NCI-H187 (cell line): ENCODE measurements at places on chromosomes 2 and 18.

- DNase-seq: no peak
These were observed 60.6 kb upstream of the CD28 start for GRCh38 chr2:203645831-203646230.

DNA sequence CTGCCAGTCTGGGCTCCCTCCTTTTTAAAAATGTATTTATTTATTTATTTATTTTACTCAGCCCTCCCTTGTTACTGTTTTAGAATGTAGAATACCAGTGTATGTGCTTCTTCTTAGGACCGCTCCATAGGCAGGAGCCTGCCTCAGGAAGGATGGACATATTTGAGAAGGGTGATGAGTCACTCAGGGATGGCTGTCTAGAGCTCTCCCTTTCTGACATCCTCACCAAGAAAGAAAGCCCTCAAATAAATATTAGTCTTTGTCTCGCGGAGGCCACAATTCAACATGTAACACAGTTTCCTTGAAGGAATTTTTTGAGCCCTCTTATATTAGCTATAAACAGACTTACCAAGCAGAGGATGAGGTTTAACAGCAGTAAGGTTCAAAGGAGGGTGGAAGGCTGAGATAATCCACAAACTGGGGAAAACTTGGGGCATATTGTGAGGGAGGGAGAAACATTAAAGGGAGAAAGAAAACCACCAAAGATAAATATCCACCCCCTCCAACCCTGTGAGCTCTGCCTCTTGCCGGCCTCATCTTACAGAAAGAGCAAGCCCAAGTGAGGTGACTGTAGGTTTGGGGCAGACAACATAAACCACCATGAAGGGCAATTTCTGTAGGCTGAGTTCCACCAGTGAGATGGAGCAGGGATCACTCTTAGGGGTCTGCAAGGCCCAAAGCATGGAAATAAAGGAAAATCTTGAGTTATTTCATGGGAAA, 163.4 kb downstream of the LRRTM1 start:
- DNase-seq: no peak

GRCh38 chr2:78132391-78133370, 610.5 kb upstream of the LRRTM4 start:
- no peak for DNase-seq

- DNase-seq: no peak
These were observed 482.2 kb downstream of the SPAG16 start for GRCh38 chr2:213766465-213766901.

DNA sequence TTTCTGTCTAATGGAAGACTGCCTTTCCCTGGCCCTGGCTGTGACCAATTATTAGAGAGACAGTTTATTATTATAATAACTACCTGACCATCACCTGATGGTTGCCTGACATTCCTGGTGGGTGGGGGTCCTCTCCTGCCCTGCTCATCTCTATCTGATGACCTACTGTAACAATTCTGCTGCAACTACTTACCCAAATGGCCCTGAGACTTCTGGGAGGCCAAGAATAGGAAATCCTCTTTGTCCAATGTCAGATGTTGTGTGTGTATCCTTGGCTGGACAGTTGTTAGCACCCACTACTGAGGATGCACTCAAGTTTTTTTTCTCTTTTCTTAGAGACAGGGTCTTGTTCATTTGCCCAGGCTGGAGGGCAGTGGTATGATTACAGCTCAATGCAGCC, 110.3 kb downstream of the DDX1 start:
- no peak for DNase-seq

DNA sequence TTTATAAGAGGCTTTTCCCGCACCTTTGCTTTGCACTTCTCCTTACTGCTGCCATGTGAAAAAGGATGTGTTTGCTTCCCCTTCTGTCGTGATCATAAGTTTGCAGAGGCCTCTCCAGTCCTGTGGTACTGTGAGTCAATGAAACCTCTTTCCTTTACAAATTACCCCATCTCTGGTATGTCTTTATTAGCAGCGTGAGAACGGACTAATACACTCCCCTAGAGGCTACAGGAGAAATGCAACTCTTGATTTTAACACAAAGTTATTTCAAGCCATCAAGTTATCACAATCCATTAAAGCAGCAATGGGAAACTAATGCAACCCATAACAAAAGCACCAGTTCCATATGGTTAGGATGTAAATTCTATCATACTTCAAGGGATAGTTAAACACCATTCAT, 1378.8 kb upstream of the DDX18 start:
- no peak for DNase-seq

DNA sequence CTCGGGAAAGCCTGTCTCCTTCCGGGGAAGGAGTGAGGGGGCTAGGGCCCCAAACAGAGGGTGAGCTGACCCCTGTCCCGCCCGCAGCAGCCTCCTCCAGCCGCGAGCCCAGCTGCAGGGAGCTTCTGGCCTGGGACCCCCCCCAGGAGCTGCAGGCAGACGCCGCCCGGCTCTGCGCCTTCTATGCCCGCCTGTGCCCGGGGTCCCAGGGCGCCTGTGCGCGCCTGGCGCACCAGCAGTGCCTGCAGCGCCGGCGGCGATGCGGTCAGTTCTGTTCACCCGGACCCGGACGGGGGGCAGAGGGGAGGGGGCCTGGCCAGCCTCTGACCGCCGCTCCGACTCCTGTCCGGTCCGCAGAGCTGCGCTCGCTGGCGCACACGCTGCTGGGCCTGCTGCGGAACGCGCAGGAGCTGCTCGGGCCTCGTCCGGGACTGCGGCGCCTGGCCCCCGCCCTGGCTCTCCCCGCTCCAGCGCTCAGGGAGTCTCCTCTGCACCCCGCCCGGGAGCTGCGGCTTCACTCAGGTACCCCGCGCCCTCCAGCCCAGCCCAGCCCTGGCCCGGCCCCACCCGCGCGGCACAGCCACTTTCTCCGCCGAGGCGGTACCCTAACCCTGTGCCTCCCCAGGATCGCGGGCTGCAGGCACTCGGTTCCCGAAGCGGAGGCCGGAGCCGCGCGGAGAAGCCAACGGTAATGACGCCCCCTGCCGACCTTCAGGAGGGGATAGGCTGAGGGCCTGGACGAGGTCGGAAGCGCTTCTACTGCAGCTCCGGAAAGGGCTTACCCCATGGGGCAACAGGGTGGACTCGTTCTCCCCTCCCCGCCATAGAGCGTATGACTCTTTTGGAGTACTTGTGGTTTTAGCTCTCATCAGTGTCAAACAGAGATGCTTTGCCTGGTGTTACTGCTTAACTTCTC, 2.0 kb upstream of the CHRND start:
- no peak for DNase-seq

DNA sequence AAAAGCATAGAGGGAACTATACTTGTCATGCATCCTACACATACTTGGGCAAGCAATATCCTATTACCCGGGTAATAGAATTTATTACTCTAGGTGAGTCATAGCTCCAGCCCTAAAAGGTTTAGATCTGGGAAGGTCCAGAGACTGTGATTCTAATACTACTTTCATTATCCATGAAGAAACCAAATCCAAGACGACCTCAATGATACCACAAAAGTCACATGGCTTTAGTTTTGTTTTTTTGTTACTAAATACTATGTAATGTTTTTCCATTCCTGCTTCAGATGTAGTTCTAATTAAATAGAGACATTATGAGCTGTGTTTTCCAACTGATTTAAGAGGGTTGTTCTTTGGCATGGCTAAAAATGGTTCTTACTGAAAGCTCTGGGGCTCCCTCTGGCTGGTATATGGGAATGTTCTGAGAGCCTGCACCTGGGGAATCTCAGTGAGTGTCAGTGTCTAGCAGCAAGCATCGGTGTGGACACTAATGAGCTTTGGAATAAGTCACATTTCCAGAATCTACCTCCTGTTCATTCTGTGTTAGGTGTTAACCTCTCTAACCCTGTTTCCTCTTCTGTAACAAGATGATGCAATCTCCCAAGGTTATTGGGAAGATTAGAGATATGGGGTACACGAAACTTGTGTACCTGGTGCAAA, 20.5 kb upstream of the IL1RL2 start:
- DNase-seq: no peak

DNA sequence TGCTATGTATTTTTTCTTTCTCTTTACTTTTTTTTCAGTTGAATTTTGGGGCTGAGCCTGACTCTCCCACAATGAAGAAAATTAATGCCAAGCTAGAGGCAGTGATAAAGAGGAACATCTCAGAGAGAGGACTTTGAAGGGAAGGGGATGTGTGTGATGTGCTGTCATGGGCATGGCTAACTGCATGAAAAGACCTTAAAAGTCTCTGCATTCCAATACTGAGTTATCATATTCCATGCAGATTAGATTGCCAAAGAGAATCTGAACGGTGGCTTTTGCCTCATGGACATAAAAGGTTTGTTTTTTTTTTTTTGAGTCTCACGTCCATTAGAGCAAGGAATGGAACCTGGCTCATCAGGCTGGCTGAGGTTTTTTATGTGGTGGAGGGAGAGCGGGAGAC, 213.9 kb downstream of the PIK3C3 start:
- DNase-seq: no peak

- no peak for DNase-seq
These were observed 939 bp downstream of the DOCK10 start for GRCh38 chr2:225041207-225041850.

DNA sequence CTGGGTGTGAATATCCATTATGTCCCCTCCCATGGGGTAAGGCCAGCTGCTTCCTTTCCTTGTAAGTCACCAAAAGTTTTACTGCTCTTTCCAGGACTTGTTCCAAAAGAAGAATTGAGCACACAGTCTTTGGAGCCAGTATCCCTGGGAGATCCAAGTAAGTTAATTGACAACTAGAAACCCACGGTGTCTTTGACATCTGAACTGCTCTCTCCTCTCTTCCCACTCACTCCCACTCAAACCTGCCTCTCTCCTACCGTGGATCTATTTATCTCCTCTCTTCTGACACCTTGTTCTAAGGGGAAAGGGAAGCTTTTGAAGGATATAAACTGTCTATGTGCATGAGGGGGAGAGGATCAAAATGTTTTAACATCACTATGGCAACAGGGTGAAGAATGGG, 86.7 kb downstream of the VIT start:
- DNase-seq: no peak

DNA sequence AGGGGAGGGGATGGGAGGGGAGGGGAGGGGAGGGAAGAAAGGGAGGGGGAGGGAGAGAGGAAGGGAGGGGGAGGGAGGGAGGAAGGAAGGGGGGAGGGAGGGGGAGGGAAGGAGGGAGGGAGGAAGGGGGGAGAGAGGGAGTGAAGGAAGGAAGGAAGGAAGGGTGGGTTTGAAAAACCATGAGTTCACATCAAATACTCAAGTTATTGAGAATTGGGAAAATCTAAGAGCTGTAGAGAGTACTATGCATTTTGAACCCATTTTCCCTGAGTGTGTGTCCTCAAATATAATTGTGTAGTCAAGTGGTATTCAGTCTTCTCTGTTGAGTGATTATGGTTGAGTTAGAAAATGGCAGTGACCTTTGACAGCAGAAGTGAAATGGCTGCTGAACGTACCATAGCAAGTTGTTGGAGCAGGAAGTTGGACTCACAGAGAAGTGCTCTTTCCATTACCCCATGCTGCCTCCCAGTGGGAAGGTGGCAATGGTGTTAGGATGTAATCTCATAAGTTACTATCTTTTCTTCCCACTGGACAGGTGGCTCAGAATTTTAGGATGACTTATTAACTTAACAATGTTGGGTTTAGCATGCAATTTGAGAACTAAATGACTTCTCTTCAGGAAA, 214.6 kb downstream of the SETBP1 start:
- DNase-seq: no peak

- DNase-seq: no peak
These were observed 22.8 kb upstream of the ROCK2 start for GRCh38 chr2:11367170-11367730.

- no peak for DNase-seq
These were observed 24.3 kb downstream of the DSC2 start for GRCh38 chr18:31077878-31078277.

DNA sequence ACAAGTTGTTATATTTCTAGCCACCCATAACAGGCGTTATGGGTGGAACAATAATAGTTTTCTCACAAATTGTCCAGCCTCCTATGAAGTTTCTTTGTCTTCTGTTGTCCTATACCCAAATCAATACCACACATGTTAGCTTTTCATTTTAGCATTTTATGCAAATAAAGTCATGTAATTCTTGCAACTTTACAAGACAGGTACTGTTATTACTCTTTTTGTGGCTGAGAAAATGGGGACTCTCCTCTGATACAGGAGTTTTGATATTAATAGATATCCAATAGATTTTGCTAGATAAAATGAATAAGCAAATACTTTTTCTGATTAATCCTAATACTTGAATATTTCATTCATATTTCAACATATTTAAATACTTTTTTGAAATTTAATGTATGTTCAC, 151.0 kb downstream of the PMAIP1 start:
- DNase-seq: no peak

GRCh38 chr2:235106874-235107639, 155.2 kb downstream of the SH3BP4 start:
- no peak for DNase-seq

DNA sequence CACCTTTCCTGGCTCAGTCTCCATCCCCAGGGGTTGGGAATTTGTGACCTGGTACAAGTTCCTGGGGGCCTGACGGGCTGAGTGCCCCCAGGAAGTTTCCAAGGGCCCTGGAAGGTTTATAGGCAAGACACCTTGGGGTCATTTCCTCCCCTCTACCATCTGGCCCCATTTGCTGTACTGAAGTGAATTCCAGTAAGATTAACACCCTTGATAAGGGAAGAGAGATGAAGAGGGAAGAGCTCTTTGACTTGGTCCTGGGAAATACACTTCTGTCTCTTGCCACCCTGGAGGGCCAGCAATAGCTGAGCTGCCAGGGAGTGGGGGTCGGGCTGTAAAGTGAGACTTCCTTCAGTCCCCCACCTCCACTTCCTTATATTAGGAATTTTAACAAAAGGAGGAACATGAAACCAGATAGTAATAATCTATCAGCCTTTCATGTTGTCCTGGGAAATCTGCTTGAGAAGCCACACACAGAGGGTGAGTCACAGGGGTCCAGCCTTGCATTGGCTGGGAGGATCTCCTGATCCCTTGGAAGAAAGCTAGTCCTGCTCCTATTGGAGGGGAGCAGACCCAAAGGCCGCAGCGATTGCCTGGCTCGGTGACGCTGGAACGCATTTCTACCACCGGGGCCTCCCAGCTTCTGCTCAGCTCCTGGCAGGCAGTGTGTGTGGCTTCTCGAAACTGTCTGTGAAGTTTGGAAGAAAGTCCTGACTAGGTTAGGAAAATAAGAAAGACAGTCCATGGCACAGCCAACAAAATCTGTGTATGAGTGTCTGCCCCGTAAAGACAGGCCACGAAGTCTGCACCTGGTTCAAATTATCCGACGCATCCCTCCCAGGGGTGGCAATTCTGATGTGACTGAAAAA, 87.3 kb downstream of the ACAA2 start:
- DNase-seq: no peak

DNA sequence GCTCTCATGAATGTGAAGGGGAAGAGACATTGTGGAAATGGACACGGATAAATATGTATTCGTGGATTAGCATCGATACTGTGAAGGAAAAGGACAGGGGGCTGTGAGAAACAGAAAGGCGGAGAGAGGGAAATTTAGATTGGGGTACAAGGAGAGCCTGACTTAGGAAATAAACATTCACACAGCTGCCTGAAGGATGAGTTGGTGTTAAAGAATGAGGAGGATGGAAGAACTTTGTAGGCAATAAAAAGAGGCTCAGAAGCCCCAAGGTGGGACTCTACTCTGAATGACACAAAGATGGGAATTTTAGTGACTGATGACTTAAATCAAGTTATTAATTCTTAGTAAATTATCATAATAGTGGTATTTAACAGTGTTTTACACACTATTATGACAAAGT, 10.1 kb downstream of the MYO1B start:
- no peak for DNase-seq

GRCh38 chr2:197673106-197673505, 2.3 kb downstream of the RFTN2 start:
- no peak for DNase-seq
